ENCODE measurements at places on chromosomes 5 and 9.

DNA sequence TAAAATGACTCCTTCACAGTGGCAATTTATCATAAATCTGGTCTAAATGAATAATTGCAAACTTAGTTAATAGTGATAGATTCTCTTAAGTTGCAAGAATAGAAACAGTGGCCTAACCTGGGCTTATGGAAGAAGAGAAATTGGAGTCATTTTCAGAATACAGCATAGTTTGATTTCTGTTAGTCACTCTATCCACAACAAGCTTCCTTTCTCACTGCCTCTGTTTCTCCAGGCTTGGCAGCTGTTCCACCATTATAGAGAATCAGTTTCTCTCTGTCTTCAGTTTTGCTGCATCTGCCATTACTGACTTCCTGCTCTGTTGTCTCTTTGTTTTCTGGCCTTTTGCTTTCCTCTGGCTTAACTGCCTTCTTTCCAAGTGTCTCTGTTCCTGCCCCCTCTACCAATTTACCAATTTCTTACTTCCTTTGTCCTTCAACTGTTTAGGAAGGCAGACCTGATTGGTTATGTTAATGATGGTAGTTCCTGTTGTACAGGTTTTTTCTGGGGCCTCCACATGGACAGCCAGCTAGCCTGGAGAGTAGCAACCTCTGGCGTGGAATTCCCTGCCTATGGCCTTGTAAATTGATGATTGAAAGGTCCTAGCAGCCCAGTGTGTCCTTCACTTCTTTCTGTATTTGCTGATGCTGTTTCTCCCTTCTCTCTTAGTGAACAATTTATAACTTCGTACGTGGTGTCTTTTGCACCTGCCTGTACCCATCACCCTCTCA, 75.9 kb upstream of the RASGRF2 start:
- DNase-seq, result no peak

DNA sequence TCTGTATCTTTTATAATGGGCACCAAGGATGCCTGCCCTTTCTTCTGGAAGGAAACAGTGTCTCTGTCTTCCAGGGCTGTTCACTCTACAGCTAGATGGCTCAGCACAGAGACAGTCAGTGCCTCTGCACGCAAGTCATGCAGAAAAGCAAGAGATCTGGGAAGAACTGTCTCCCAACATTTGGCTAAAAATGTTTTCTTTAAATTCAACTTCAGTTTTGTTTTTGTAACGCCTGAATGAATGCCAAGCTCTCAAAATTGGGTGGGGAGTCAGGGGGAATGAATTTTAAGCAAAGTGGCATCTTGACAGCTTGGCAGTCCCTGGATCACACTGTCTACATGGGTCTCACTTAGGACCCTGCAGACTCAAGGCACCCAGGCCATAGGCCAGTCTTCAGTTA, 12.6 kb downstream of the OLFML2A start:
- no peak for DNase-seq

- no peak for DNase-seq
Observed at GRCh38 chr9:96020792-96021550, 145.5 kb downstream of the ERCC6L2 start.

- no peak for DNase-seq
Observed at GRCh38 chr9:137128862-137129455, 10.0 kb upstream of the GRIN1 start.

DNA sequence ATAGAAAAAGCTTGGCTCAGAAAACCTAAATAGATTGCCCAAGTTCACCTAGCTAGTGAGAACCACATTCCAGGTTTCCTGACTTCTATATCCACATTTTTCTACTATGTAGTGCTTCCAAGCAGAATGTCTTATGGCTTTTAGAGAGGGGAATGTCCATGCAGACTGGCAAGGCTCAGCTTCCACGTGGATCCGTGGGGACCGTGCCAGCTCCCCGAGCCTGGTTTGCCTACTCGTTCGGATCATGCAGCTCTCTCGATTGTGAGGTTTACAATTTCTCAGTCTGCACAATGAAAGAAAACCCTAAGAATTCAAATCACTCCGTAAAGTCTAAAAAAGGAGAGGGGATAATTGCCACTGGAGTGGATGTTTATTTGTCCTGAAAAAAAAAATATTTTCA, 256.5 kb upstream of the NR4A3 start:
- DNase-seq, result no peak

Measured in ascending aorta (tissue), 2 donors.